ENCODE measurements at places on chromosomes 16 and 17. TPM values are rescaled to one million over a fixed set of nuclear protein-coding genes. Genes with fewer than 3 reads are reported as not detected.
A peak's percentile ranks its signal among the peaks of the same experiment; 100 is the strongest.

GRCh38 chr17:57545731-57546342, 199.3 kb downstream of the CCDC182 start:
- peak overlapping the region; percentile 48 for H3K27ac ChIP-seq
- peaks cover 4% of the 10 kb centered on the region for H3K27me3 ChIP-seq
- no peaks in the 10 kb centered on the region for H3K36me3 ChIP-seq
- DNase-seq, result no peak
- H3K4me3 ChIP-seq, result peak overlapping the region; percentile 70

SLC38A8 gene
- not detected for total RNA-seq

CCL3 gene
- not detected for total RNA-seq

WNT3 gene
- 8.4 TPM for total RNA-seq

ZNF597 gene
- total RNA-seq, result 2.2 TPM
